ENCODE measurements at places on chromosomes 2 and 18.

GRCh38 chr2:202377207-202377761, 1.2 kb downstream of the BMPR2 start:
- peak; percentile 38 for DNase-seq

GRCh38 chr2:27888790-27889189, 1.4 kb downstream of the RBKS start:
- DNase-seq, result no peak

DNA sequence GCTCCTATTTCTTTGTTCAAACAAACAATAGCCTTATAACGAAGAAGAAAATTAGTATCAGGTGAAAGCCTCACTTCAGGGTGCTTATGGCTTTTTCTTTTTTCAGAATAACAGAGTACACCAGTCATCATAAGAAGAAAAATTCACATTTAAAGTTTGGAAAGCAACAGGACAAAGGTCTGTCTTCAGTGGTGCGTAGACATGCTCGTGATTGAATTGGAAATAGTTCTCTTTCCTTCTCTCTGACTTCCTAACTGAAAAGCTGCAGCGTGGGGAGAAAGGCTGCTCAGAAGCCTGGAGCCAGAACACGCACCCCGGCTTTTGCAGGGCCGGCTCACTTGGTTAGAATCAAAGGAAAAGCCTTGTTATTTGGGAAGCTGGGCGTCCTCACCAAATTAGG, 127.6 kb upstream of the ZNF516 start:
- no peak for DNase-seq

GRCh38 chr2:18265614-18266586, 294.6 kb downstream of the RDH14 start:
- DNase-seq, result no peak

DNA sequence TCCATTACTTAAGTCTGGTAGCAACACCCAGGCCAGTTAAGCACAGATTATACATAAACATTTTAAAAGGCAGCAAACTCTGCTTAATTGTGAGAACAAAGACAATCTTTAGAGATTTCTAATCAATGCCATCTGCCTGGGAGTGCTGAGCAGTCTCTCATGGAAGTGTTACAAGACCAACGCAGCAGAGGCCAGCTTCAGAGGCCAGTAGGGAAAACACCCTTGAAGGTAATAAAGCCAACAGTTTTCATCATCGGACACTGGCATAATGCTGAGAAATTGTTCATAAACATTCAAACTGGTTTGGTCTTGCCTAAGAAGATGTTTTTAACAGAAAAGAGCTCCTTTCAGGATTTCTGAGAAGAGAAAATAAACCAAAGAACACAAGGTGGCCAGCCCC, 35.0 kb downstream of the EPB41L3 start:
- no peak for DNase-seq

DNA sequence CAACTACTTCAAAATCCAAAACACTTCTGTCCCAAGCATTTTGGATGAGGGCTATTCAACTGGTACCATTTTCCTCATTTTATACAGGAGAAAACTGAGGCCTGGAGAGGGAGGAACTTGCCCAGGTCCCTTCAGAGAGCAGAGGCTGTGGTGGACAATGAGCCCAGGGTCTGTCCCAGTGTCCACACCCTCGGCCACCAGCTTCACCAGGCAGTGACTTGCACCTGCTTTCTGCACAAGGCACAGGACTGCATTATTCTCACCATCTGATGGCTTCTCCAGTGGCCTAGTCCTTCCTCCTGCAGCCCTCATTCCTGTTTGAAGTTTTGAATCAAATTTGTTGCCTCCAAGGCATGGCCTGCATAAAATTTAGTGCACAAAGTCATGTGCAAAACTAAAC, 53.3 kb downstream of the RNF144A start:
- DNase-seq, result no peak

- no peak for DNase-seq
These were observed 15.3 kb downstream of the TM4SF20 start for GRCh38 chr2:227363756-227364155.

DNA sequence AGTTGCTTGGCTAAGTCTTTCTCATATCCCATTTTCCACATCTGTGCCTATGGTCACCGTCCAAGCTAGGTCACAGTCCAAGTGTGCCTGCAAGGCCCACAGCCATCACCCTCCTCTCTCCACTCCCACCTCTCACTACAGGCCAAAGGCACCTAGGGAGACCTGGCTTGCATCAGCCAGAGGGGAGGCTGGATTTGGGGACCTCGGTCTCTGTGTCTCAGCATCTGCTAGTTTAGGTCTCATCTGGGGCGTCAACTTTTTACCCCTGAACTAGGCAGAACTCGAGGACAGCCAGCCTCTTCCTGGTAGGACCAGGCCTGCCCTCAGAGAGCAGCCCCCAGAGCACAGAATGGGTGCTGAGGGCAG, 217.1 kb downstream of the DYSF start:
- peak; percentile 13 for DNase-seq

- no peak for DNase-seq
These were observed 112.8 kb downstream of the ADCYAP1 start for GRCh38 chr18:1017227-1018058.

DNA sequence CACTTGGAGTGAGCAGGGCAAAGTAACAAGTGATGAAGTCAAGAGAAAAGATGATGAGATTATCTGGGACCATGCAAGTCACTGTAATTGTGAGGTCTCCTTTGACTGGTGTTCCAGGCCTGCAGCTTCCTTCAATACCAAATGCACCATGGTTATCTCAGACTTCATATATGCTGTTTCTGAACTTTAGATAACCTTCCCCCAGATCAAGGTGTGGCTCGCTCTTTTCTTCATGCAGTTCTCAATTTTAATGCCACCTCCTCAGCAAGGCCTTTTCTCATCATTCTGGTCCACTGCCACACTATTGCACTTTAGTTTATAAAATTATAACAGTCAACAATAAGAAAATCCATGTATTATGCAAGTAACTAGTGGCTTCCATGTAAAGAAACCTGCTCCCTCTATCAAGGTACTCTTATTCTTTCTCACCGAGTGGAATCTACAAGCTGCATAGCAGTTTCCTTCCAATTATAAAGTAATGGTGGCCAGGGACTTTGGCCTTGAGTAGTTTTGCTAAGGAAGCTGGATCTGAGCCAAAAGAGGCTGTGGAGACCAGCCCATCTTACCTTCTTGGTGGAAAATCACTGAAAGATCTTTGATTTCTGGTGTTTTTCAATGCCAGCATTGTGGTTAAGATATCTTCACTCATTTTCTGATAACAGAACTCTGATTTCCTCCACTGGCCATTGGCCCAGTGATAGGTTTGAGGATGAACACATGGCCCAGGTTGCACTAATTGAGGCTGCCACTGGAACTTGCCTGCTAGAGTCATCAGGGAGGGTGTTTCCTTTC, 113.6 kb downstream of the KCNE4 start:
- no peak for DNase-seq

DNA sequence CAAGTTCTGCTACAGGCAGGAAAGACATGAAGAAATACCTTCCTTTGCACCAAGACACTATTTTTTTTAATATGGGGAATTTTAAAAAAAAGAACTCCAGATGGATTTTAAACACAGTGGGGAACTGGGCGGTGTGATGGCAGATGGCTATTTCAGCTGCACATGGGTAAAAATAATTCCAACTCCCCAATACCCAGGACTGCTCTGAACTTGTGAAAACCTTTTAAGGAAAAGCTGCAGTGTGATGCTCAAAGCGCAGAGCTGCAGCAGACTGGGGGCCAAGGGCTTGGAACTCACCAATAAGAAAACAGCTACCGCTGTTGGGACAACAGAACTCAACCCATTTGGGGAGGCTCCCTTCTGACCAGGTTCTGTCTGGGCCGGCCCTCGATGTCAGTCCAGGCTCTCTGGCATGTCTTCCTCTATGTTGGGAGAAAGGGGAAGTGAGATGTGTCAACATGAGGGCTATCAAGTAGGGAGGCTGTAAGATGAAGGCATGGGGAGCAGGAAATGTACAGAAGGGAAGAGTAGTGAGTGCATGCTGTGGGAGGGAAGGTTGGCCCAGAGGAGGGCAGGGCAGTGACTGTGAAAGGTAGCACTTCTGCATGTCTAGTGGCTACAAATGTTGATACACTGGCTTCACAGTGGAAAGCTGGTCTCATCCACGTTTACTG, 64.0 kb upstream of the SLC14A2 start:
- DNase-seq, result no peak

DNA sequence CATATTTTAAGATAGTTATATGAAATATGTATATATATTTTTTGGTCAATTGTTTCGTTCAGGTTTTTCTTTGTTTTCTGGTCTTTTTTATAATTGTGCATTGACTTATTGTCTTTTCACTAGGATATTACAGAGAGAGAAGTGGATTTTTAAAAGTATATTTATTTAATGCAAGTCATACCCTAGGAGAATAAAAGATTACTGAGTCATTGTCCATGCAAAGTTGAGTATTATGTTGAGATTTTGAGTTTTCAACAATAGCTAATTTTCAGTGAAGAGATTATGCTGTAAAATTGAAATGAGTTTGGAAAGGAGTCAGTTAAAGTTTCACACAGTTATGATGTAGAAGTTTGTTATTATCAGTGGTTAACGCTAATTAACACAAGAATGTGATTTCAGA, 203.6 kb upstream of the SPRED2 start:
- no peak for DNase-seq

DNA sequence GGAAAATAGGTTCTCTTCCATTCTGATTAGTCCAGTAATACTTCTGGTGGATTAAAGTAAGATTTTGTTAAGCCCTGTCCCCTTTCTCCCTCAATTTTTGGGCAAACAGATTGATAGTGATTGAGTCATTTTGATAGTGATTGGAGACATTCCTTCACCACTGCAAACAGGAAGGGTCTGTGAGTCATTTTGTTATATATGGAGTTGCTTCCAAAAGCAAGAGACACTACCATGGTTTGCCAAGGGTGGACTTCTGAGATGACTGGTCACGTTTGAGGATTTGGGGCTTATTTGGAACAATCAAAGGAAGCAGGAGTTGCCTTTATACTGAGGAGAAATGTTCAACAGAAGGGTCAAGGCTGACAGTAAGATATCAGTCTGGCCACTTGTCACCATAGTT, 249.9 kb downstream of the PARD3B start:
- no peak for DNase-seq

- no peak for DNase-seq
These were observed 236.2 kb downstream of the OSR1 start for GRCh38 chr2:19122220-19122619.

DNA sequence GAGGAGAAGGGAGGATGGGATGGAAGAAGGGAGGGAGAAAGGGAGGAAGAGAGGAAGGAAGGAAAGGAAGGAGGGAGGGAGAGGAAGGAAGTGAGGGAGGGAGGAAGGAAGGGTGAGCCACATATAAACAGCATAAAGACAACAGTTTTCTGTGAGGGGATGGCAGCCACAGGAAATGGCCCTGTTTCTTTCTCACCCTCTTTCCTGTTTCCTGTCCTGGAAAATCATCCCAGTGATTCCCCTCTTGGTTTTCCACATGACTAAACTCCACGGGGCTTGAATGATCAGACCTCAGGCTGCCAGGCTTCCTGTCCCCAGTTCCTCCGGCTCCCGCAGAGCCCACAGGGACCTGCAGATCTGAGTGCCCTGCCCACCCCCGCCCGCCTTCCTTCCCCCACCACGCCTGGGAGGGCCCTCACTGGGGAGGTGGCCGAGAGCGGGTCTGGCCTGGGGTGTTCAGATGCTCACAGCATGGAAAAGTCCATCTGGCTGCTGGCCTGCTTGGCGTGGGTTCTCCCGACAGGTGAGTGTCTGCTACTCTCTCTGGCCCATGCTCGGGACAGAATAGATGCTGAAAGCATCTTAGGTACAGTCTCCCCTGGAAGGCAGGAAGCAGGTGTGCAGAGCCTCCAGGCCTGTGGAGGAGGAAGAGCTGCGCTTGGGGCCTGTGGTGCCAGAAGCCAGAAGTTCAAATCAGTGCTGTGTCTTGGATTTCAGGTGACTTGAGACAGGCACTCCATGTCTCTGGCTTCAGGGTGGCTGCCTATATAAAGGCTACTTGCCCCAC, at the start of gene SIGLEC15:
SIGLEC15 (plus strand) TSS at position 418 of the 787 bp plus-strand sequence; CDS start at position 472, 54 bp downstream.
- no peak for DNase-seq

DNA sequence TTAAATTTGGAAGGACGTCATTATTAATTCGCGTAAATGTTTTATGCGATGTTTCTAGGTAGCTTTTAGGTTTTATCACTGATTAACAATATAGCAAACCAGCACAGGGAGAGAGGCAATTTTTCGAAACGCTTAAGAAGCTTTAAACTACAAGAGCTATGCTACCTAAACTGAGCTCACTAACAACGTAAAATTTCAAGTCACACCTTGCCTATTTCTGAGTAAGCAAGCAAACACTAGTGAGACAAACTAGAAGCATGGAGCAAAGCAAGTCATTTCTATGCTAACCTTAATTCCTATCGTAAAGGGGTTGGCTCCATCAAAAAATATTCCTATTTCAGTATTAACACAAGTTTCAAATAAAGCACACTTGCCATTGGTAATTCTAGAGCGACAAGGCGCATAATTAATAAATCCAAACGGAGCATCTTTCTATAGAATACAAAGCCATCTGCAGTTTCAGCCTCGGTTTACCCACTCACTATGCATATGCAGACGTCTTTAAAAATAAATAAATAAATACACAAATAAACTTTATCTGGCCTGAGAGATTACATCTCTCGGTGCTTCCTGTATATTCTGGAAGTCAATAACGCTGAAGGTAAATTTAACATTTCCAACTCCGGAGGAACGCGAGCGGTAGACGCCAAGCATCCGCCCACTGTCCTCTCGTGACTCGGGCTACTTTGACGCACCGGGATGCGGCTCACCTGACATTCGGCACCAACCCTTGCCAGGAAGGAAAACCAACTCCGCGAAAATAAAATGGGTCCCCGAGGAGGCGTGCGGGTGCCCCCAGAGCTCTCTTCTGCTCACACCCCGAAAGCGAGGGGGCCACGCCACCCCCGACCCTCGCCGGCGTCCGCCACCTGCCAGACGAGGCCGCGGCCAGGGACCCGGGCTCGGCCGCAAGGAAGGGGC, 947 bp downstream of the ITSN2 start:
- no peak for DNase-seq

GRCh38 chr18:61308004-61308403, 25.2 kb upstream of the CDH20 start:
- DNase-seq, result no peak

DNA sequence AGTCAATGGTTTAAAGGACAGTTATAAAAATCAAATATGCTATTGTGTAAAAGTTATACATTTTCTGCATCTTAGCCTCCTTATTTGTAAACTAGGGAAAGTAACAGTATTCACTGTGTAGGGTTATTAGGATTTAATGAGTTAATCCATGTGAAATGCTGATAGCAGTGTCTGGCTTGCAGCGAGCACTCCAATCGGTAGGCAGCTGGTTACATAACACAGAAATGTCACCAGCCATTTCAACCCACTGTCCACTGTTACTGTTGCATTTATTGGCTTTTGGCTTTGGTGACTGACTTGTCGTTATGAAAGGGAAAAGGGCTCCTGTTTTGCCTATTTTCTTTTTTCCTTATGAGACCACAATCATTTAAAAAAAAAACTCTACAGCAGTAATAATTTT, 38.9 kb downstream of the ID2 start:
- DNase-seq, result no peak

Measured in GM13976 (cell line).